GM19239 (cell line): ENCODE measurements at places on chromosomes 5 and 9.

- no peak for DNase-seq
Measured at GRCh38 chr9:124440786-124441185, 9.5 kb upstream of the ADGRD2 start.

DNA sequence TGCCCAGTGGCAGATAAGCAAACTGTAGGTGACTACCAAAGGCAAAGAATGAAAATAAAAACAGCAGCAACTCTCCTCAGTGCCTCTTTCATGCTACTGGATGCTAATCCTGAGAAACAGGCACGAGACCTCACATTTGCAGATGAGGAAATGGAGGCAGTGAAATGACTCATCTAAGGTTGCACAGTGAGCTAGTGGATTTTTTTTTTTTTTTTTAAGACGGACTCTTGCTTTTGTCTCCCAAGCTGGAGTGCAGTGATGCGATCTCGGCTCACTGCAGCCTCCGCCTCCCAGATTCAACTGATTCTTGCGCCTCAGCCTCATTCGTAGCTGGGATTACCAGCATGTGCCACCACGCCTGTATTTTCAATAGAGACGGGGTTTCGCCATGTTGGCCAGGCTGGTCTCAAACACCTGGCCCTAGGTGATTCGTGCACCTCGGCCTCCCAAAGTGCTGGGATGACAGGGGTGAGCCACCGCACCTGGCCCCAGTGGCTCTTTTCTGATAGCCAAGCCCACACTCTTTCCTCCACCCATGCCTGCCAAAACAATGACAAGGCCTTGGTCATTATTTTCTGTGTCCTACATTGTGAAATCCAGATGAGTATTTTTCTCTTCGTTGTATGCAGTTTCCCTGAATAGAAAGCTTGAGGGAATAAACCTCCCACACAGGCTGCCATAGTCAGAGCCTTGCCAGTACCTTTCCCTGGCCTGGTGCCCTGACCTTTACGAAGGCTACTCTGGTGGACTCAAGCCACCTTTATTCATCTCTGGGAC is 19.2 kb downstream of the DOCK2 start:
- DNase-seq, result no peak

- no peak for DNase-seq
Measured at GRCh38 chr5:150598006-150598405, 42.5 kb upstream of the SYNPO start.

DNA sequence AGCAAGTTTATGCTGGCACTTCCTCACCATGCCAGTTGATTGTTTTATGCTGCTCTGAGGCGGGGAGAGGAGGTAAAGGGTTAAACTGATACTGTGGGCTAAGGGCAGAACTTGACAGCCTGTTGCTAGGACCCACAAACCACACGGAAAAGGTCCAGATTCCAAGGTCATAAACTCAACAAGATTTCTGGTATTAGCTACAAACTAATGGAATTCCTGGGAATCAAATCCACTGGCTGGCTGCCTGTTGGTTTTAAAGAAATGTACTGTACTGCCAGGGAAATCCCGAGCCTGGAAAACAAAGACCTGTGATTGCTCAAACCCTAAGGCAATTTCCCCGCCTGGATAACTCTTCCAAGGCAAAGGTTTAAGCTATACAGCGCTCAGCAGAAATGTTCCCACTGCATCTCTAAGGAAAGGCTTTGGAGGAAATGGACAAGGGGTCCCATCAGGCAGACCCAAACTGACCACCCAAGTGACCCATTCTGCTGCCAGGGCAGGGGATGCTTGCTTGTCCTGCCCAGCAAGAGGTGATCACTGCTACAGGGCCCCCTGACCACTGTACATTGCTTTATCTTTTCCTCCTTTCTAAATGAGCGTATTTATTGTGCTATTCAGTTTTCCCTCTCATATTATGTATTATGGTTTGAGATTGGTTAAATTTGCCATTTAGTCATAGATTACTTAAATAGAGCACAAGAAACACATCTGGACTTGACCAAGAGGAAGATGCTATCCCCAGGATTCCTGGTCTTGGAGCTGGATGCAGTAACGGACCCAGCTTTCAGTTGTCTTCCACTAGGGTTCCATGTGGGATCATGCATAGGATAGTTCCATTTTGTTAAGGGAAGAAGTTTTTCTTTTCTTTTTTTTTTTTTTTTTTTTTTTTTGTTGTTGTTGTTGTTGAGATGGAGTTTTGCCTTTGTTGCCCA is 124.3 kb downstream of the SUSD1 start:
- DNase-seq, result no peak

GRCh38 chr5:59272809-59273427 is 620.6 kb downstream of the PDE4D start:
- no peak for DNase-seq

GRCh38 chr9:121833061-121833460 is 181.6 kb downstream of the DAB2IP start:
- DNase-seq, result no peak
